ENCODE measurements at places on chromosomes 11 and 22.

DNA sequence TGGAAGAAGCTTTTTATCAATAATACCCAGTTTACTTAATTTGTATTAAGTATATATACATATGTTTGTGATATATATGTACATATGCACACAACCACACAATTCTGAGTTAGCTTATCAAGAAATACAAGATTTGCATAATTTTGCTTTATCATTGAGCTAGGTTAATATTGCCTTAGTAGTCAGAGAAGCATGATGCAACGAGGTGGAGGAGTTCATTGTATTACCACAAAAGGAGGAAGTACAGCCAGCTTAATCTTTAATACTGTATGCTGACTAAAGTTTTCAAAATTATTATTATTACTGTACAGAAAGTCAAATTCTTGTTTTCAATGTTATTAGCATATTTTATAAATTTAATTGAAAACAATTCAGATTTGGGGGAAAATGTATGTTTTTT lies 278.4 kb upstream of the PDGFD start:
- no peak for DNase-seq

DNA sequence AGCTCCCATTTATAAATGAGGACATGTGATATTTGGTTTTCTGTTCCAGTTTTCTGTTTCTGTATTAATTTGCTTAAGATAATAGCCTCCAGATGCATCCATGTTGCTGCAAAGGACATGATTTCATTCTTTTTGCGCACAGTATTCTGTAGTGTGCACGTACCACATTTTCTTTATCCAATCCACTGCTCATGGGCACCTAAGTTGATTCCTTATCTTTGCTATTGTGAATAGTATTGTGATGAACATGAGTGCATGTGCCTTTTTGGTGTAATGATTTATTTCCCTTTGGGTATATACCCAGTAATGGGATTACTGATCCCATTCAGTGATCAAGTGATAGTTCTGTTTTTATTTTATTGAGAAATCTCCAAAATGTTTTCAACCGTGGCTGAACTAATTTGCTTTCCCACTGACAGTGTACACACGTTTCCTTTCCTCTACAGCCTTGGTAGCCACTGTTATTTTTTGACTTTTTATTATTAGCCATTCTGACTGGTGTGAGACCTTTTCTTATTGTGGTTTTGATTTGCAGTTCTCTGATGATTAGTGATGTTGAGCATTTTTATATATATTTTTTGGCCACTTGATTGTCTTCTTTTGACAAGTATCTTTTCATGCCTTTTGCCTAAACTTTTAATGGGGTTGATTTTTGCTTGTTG lies 226.0 kb upstream of the ANO3 start:
- DNase-seq, result no peak

DNA sequence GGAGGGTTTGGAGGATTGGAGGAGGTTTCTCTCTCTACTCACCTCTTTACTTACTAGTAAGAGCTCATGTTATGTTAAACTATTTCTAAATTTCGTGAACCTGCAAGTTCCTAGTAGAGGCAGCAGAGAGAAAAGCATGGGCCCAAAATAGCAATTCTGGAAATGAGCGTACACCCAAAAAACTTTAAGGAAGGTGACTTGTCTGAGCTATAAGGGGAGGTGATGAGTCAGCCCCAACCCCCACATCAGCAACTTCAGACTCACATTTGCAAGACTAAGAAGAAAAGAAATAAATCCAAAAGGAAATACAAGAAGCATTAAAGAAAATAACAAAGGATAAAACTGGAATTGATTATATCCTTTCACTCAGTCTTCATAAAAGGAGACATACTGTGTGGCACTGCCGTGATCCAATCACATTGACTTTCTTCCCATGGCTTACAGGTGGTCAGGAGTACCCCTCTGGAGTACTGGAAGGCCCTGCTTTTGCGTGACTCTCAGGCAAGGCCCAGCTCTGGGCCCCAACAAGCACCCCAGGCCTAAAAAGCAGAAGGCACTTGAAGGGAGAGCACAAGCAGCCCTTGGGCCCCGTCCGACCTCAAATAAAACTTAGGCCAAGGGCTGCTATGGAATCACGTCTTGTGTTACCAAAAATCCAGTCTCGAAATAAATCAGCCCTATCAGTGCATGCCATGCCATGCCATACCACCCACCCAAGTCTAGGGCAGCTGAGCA lies 14.3 kb downstream of the PACSIN2 start:
- peak; percentile 8 for DNase-seq

GRCh38 chr22:17137861-17138425 lies 16.8 kb upstream of the TMEM121B start:
- no peak for DNase-seq

DNA sequence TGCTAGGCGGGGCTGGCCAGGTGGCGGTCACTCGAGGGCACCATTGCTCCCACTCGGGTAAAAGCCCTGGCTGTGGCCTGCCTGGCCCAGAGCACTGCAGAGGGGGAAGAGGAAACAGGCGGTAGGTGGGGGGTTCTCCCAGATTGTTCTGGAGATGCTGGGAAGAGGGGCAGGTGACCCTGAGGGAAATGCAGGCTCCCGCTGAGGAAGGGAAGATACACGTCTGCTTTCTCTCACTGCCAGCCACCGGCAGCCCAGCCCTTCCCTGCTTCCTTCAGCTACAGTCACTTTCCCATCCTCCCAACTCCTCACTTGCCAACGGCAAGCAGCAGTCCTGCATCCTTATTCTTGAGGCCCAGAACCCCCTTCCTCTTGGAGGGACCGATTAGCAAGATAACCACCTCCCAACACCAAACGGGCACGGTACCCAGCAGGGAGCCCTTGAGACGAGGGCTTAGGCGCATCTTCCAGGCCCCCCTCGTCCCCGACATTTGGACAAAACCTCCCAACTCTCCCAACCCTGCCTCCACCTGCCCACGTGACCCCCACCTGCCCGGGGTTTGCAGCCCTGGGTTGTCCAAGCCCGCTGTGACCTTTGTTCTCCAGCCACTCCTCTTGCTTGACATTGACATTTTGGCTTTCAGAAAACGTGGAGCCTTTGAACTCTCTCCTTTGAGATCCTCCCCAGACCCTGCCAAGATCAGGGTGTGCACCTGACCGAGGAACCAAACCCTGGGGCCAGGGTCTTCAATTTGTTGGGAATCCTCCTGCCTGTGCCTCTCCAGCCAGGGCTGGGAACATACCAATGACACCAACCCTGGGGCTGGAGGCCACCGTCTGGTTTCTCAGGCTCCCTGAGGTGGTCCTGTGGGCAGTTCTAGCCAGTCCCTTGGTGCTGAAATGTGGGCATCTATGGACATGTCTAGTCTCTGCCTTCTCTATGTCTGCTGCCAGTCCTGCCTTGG lies 48.8 kb upstream of the TTLL12 start:
- no peak for DNase-seq

DNA sequence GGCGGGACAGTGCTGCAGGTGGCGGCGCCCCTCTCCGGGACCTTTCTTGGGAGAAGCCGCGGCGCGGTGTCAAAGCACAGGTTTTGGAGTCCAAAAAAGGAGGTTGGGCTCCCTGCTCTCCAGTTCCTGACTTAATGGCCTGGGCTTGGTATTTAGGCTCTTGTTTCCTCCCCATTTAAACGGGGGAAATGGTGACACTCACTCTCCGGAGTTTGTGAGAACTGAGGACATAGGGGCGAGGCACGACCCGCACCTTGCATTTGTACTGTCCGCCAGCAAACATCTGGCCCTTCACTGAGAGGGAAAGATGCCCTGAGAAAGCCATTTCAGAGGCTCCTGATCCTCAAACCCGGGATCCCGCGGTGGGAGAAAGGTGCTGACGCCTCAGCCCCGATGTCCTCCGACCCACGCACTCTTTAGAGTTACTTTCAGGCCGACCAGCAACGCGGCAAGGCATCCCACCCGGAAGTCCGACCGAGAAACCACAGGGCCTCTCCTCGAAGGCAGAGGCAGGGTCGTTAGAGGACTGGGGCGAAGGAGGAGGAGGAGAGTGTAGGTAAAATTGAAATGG lies 2.9 kb upstream of the WDR74 start:
- DNase-seq, result no peak

- no peak for DNase-seq
These were observed 55.8 kb downstream of the CABIN1 start for GRCh38 chr22:24066865-24067264.

GRCh38 chr22:31241936-31242335 lies 29.8 kb downstream of the LIMK2 start:
- DNase-seq, result no peak

- no peak for DNase-seq
These were observed 7.2 kb upstream of the CCDC90B start for GRCh38 chr11:83293457-83293774.

- no peak for DNase-seq
These were observed 16.9 kb downstream of the MS4A6A start for GRCh38 chr11:60165951-60166350.

- DNase-seq, result no peak
These were observed 33.7 kb upstream of the CREB3L1 start for GRCh38 chr11:46243796-46244109.

DNA sequence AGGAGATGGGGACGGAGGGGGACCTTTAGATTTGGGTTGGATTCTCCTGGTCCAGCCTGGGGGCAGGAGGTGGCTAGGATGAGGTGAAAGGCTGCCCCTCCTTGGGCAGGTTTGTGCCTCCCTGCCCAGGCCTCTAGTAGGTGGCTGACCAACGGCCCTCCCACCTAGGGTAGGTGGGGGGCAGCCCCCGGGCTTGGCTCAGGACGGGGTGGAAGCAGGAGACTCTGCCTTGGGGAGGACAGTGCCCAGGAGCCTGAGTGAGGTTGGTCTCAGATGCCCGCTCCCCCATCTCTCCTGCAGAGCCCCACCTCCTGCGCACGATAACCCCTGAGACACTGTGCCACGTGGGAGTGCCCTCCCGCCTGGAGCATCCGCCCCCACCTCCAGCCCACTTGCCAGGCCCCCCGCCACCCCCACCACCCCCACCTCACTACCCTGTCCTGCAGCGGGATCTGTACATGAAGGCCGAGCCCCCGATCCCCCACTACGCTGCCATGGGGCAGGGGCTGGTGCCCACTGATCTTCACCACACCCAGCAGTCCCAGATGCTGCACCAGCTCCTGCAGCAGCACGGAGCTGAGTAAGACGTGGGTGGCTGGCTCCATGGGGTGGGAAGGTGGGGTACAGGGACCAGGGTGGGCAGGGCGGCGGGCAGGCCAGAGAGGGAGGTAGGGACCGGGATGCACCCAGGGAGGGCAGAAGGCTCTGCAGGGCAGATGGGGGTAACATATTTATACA lies 17.7 kb downstream of the MYRF start:
- no peak for DNase-seq

DNA sequence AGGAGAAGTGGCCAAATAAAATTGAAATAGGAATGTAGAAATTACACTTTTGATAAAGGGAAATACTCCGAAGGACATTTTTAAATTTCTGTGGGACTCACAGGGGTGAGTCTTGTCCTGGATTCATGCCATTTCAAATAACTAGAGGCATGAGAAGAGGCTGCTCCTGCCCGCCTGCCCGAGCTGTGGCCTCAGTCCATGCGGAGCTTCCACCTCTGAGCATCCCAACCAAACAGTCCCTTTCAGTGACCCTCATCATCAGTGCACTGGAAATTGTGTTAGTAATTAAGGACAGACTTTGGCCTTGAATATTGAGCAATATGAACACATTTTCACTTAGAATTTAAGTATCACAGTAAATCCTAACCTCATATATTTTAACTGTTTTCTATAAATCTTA lies 25.6 kb downstream of the GRIA4 start:
- no peak for DNase-seq

- DNase-seq, result no peak
These were observed 56.1 kb downstream of the APOL3 start for GRCh38 chr22:36104435-36104834.

DNA sequence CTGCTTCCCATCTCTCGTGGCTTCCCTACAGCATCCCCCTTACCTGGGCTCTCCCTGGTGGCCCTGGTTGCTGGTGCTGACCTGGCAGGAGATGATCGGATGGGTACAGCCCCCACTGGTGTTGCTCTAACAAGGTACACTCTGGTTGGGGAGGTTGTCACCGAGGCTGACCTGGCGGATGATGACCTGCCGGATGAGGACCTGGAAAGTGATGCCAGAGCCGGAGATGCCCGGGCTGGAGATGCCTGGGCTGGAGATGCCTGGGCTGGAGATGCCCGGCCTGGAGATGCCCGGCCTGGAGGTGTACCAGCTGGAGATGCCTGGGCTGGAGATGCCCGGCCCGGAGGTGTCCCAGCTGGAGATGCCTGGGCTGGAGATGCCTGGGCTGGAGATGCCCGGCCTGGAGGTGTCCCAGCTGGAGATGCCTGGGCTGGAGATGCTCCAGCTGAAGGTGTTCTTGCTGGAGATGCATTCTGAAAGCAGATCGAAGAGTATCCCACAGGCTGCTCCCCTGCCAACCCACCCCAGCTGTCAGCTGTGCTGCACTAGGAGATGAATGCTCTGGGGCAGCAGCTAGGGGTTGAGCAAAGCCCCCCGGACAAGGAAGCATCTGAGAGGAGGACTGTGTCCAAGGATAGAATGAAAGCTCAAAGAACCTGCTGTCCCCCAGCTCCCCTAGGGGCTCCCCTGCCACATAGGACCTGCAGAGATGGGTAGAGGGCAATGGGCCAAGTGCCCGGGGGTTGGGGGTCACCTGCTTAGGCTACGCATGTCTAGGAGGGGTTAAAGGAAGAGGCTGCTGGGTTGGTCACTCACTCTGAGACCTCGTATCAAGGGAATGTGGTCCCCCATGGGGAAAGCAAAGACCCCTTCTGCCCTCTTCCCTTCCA lies 10.6 kb downstream of the TMPRSS13 start:
- DNase-seq, result no peak

DNA sequence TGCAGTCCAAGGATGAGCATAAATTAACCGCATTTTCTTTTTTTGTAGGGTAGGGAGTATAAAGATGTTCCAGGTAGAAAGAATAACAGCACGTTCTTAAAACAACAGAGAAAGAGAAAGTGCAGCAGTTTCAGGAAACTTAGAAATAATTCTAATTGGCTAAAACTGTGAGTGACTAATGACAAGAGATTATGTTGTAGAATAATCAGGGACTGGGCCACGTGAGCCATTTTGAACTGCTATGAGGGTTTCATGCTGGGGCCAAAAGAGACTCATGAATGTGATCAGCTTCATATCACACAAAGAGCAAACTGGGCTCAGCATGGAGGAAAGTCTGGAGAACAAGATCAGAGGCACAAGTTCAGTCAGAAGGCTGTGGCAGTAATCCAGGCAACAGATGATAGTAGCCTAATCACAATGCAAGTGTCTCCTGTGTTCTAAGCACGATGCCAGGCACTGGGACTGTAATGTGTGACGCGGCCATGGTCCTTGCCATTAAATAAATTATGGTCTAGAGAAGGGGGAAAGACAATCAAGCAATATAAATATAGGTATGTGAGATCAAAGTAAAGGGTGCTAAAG lies 17.9 kb downstream of the CWF19L2 start:
- DNase-seq, result no peak

DNA sequence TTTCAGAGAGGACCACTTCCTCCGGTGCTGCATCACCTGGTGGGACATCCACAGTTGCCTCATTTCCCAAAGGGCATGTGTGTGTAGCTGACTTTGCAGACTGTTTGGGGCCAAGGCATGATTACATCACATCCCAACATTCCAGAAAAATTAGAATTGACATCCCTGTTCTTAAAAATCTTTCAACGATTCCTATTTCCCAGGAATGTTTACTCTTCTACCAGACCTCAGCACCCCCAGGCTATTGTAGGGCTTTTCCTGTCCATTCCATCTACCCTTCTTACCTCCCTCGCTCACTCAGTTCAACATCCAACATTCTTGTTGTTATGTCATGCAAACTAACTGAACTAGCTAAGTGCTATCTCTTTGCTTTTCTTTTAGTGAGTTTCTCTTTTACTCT lies 37.3 kb downstream of the PIWIL4 start:
- DNase-seq, result no peak

- DNase-seq, result no peak
These were observed 101.4 kb upstream of the MTNR1B start for GRCh38 chr11:92867913-92868619.

GRCh38 chr11:68682531-68682961 lies 1.8 kb upstream of the GAL start:
- no peak for DNase-seq

GRCh38 chr11:7696424-7696823 lies 9.9 kb downstream of the OVCH2 start:
- no peak for DNase-seq

All from stimulated activated CD4-positive, alpha-beta T cell treated with anti-CD3 and anti-CD28 coated beads, TNF-alpha, amount 100 ng/mL, for 48 hours (primary cell).